ENCODE measurements at places on chromosomes 11 and 22.

- no peak for DNase-seq
Observed at GRCh38 chr11:2313051-2313951, 11.5 kb downstream of the TSPAN32 start.

DNA sequence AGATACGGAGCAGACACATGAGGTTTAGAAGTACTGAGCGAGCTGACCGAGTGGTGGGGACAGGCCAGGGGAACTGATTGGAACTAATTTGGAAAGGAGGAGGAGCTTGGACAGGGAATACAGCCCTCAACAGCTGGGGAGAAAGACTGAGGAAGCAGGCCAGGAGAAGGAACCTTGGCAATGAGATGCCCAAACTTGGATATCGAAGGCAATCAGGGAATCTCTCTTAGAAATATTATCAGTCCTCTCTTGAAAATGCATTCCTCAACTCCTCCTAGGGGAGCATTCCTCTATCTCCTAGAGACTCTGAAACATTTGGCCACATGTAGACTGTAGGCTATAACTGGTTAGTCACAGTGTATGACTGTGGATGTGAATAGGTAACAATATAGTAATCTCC lies 284.6 kb downstream of the GUCY1A2 start:
- no peak for DNase-seq

DNA sequence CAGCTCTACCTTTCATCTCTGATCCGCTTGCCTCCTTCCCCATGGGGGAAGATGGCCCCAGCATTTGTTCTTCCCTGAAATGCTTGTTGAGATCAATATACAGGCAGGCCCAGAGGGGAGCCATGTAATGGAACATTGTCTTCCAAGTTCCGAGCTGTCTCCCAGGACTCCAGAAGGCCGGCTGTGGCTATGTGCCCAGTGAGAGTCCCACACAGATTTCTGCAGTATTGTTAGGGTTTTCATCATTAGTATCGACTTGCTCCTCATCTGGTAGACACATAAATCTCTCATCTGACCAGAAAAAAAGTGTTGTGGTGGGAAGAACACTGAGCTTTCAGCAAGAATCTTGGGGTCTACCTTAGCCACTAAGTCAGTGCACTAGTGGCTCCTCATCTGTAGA lies 163.4 kb downstream of the TRIM29 start:
- DNase-seq = no peak

DNA sequence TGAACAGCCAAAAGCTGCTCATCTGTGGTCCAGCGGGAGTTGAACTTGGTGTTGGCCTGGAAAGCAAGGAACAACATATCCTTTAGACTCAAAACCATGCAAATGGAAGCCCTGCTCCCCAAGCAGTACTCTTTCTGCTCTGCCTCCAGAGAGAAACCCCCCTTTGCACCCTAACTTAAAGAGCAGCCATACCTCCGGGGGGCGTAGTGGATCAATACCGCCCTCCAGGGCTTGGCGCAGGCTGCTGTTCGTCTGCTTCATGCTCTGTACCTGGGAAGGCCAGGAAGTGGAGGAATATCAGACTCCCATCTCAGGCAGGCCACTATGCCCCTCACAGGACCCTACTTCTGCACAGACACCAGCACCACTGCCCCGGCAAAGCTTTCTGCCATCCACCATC lies 4.3 kb downstream of the RCOR2 start:
- DNase-seq = no peak

GRCh38 chr22:25332386-25332785 lies 112.9 kb downstream of the CRYBB2 start:
- no peak for DNase-seq

GRCh38 chr22:26471522-26471921 lies 12.1 kb downstream of the HPS4 start:
- DNase-seq = no peak

DNA sequence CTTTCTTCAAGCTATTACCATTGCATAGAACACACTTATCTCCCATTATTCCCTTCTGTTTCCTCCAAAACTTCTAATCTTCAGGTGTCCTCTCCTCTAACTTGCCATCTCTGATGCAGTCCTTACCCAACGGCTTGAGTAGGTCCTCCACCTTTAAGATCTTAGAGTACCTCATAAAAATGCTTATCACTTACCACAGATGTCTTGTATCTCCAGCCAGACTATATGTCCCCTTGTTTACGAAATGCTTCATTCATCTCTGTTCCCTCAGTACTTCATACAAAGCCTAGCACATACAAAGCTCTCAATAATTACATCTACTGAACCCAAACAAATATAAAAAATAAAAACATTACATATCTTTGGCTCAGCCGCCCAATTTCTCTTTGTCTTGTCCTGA lies 49.2 kb downstream of the PAK1 start:
- DNase-seq = no peak

DNA sequence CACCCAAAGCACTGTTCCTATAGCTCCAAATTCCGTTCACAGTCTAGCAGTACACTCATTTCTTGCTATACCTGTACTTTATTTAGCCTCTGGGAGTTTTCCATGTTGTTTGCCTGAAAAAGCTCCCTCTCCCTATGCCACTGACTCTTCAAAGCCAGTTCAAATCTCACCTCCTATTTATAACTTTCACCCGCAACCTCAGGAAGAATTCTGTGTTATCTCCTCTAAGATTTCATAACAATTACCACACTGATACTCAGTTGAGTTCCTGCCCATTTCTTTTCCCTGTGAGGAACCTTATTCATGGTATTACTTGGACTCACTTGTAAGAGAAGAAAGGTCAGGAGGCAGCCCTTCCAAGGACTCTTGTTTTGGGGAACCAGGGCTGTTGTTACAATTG lies 25.2 kb downstream of the GDPD4 start:
- DNase-seq = no peak

GRCh38 chr11:123702139-123702538 lies 39.3 kb downstream of the ZNF202 start:
- DNase-seq = no peak

DNA sequence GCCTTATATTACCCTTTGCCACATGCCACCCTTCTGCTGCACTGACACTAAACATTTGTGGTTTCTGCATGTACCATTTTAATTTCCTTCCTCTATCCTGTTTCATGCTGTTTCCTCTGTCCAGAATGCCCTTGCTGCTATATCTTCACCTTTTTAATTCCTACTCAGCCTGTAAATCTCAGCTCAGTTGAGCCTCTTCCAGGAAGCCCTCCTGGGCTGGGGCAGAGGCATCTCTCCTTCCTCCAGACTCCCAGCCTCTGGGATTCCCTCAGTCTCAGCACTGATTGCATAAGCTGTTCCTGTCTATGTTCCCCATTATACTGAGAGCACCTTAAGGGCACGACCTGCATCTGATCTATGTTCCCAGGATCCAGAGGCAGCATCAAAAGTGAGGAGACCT lies 98.7 kb downstream of the RNF169 start:
- DNase-seq = no peak

DNA sequence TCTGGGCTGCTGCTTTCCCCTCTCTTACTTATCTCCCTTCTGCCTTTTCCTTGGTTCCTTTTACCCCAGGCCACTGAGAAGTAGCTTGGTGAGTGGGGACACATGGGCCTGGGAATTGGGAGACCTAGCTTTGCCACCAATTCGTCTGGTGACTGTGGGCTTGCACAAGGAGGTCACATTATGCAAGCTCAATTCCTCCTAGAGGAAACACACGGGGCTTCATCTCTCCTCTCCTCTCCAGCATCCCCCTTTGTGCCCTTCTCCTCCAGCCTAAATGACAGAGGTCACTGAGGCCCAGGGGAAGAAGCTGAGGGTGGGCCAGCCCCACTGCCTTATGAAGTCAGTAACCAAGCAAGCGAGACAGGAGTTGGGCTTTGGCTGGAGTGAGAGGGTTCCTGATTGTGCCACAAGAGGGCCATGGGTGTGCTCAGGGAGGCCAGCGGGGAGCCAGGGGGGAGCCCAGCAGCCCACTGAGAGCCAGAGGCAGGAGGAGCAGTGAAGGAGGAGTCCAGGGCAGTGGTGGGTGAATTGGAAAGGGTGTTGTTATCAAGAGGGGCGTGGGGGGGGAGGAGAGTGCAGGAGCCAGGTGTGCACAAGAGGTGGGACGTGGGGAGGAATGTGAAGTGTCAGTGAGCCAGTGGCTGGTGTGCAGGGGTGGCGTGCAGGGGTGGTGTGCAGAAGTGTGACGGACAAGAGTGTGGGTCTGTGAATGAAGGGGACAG lies 2.0 kb downstream of the CLCF1 start:
- peak; percentile 65 for DNase-seq

DNA sequence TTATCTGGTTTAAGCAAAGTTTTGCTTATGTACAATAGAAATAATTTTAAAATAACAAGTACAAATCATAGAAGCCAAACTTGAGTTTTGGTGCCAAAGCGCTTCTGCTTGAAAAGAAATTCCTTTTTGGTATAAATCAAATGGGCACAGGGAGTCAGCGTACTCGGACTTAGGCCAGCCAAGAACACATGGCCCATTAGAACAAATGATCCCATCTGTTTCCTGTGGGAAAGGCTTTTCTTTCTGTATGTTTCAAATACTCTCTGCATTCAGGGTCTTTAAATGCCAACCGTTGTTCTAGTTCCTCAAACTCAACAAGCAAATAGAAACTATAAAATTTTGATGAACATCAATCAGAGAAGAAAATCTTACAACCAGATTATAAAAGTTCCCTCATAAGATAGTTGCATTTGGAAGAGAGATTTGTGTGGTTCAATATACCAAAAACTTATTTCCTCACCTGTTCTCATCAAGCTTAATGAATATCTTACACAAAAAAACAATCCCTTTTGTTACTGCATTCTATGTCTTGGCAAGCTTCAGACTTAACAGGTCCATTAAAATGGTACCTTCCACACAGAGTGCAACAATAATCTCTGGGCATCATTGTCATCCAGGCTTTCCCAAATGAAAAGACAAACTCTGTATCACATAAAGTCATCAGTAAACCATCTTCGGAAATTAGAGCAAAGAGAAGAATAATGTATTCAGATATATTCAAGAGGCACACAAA lies 739.8 kb upstream of the API5 start:
- no peak for DNase-seq

GRCh38 chr11:83723999-83724398 lies 437.8 kb upstream of the CCDC90B start:
- peak; percentile 12 for DNase-seq

GRCh38 chr11:20559523-20560300 lies 39.7 kb upstream of the SLC6A5 start:
- DNase-seq = no peak

- no peak for DNase-seq
Observed at GRCh38 chr11:60890696-60891095, 15.7 kb downstream of the PRPF19 start.

GRCh38 chr11:36139767-36140166 lies 149.5 kb downstream of the COMMD9 start:
- DNase-seq = no peak

DNA sequence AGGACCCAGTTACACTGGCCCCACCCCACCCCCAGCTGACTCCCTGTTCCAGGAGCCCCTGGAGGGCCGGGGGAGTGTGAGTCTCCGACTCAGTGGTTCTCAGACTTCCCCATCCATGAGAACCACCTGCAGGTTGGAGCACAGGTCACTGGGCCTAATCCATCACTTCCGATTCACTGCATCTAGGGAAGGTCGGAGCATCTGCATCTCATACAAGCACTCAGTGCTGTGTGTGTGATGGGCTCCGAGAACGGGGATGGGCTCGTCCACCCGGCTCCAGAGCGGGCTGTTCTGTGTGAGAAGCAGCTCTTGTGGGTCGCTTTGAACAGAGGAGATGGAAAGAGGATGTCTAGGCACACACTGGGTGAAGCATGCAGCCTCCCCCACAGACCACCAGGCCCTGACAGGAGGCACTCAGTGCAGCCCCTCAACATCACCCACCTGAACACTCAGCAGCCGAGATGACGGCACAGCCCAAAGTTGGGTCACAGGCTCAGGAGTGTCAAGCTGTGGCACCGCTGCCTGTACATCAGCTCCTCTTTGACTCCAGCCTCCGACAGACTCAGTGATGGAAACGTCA lies 541.4 kb downstream of the BRD1 start:
- DNase-seq = no peak

DNA sequence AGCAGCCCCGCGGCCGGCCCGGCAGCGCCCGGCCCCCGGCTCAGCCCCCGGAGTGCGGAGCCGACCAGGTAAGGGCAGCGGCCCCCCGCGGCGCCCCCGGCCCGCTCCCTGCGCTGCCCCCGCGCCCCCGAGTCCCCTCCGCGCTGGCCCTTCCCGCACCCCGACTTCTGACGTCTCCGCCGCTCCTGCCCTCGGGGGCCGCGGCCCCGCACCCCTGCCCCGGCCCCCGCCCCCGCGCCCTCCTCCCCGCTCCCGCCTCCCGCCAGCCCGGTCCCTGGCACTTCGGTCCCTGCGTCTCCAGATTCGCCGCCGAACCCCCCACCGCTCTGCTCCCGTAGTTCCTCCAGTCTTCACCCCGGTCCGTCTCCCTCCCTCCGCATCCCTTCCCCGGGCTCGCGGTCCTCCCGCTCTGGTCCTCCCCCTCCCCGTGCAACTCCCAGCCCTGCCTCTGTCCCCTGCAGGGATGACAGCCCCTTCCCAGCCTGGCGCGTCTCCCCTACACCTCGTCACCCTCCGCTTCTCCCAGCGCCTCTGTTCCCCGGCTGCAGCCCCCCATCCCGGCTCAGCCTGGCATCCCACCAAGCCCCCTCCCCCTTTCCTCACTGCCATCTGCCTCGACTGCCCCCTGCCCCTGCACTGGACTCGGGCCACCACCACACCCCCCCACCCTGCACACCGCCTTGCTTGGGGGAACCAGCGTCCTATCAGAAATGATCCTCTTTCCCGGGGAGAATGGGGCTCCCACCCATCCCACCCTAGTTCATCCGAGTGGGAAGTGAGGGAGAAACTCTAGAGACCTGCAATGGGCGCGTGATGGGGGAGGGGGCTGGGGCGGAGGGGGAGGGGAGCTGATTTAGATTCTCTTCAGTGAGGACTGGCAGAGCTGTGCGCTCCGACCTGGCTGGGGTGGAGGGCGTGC lies 531 bp downstream of the GRIK4 start:
- no peak for DNase-seq

GRCh38 chr11:60951904-60952741 lies at the start of gene SLC15A3:
Gene SLC15A3, minus strand, starts transcription at chr11:60952176. Its CDS starts 625 bp downstream, at chr11:60951551.
- no peak for DNase-seq

GRCh38 chr11:78147807-78148206 lies 8.4 kb upstream of the ALG8 start:
- no peak for DNase-seq

DNA sequence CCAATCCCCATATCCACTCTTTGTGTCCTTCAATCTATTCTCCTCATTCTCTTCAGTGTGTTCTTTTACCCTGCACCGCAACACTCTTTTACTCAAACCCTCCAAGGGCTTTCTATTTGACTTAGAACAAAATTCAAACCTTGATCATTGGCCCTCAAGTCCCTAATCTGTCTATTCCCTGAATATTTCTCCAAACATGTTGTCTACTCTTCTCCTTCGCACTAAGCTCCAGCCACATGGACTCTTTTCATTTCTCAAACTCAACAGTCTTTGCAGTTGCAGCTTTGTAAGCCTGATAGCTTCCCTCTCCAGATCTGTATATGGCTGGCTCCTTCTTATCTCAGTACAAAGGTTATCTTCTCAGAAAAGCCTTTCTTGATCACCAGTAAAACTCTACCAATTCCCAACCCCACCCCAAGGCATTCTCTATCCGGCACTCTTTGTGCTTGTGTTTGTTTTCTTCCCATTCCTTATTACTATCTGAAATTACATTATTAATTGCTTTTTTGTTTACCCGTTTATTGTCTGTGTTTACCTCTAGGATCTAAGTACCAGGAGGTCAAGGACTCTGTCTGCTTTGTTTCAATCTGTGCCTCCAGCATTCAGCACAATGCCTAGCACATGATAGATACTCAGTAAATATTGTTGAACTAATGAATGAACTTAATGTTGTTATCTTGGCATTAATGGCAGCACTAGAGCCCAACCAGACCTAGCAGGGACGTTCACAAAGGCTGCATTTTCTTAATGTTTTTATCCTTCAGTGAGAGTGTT lies 147.4 kb downstream of the BBOX1 start:
- DNase-seq = no peak
